ENCODE measurements at places on chromosomes 6 and 20.

- no peak for DNase-seq
These were observed 930 bp downstream of the THBD start for GRCh38 chr20:23048283-23049200.

DNA sequence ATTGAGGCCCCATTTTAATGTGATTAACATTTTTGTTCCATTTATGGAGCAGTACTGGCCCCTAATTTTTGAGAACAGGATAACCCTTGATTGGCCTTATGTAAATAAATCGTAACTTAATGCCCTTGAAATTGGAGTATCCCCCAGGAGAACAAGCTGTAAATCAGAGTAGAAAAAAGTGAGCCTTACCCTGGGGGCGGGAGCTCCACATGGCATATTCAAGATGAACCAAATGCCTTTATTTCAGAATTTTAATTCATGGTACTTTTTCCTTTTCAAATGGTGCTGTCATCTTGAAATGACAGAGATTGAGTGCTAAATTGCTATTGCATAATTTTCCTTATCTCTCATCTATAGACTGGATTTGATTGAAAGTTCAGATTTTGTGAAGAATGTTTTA is 809.5 kb upstream of the FLRT3 start:
- DNase-seq: no peak

DNA sequence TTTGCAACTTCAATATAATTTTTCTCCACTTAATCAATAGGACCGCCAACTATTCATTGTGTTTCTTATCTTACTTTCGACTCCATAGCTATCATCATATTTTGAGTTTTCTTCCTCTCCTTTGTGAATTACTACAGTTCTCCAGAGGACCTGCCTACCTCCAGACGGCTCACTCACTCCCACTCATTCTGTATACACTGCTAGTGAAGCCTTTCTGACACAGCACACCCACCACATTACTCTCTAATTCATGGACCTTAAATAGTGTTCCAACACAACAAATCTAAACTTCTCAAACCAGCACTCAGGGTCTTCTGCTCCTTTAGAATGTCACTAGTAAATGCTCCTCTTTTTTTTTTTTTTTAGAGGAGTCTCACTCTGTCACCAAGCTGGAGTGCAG is 23.8 kb downstream of the FKBP5 start:
- DNase-seq: no peak

- no peak for DNase-seq
These were observed 90.0 kb upstream of the SAMD5 start for GRCh38 chr6:147418523-147418922.

DNA sequence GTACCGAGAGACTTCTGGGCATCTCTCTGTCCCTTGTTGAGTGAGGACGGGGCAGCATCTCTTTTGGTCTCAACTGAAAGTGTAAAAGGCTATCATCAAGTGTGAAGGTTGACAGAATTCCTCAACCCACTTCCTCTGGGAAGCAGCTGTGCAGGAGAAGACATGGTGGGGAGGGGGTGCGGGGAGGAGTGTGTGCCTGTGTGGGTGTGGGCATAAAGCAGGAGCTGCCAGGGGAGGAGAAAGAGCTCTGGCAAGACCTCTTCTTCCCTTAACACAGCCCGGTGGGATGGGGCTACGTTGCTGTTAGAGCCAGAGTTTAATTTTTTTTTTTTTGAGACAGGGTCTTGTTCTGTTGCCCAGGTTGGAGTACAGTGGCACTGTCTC is 31.8 kb downstream of the CPXM1 start:
- DNase-seq: no peak

DNA sequence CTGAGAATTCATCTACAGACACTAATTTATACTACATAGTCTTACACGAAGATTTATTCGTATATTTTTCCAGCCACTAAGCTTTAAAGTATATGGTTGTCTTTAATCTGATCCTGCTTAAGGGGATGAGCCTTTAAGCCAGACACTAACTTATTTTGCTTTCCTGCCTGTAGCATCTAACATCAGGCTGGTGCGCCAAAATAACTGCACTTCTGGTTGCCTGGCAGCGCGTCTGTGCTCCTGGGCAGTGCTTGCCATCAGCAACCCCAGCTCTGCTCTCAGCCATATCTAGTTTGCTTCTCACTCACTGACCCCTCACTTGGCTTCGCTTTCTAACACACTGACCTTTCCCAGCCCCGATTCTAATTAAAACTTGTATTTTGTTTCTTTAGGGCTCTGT is 21.8 kb downstream of the HMGCLL1 start:
- no peak for DNase-seq

- no peak for DNase-seq
These were observed 31.3 kb upstream of the E2F3 start for GRCh38 chr6:20370393-20370792.

Data from astrocyte of the spinal cord (primary cell).